ENCODE measurements at places on chromosomes 11 and 22.

- no peak for DNase-seq
These were observed 423.3 kb upstream of the CCDC90B start for GRCh38 chr11:83709434-83709833.

GRCh38 chr22:42283278-42284201 is 13.1 kb upstream of the TCF20 start:
- DNase-seq, result no peak

- no peak for DNase-seq
These were observed 8.9 kb upstream of the SAMM50 start for GRCh38 chr22:43946384-43946667.

- no peak for DNase-seq
These were observed 16.0 kb upstream of the MIF start for GRCh38 chr22:23878219-23878618.

GRCh38 chr11:64231546-64231945 is 1.2 kb downstream of the DNAJC4 start:
- no peak for DNase-seq

DNA sequence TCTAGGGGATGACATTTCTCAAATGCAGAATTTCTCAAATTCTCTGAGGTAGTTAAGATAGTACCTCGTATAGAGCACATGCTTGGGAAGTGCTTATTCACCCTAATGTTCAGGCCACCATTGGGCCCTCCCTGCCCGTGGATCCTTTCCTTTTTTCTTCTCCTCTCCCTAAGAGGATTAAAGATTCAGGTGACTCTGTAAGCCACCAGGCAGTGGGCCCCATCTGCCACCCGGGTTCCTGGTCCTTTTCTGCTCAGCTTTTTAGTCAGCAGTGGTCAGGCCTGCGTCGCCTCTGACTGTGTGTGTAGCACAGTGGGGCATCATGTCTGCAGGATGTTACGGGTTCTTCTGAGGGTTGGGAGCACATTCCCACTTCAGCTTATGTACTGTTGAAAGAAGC is 7.2 kb downstream of the CEP164 start:
- DNase-seq, result no peak

DNA sequence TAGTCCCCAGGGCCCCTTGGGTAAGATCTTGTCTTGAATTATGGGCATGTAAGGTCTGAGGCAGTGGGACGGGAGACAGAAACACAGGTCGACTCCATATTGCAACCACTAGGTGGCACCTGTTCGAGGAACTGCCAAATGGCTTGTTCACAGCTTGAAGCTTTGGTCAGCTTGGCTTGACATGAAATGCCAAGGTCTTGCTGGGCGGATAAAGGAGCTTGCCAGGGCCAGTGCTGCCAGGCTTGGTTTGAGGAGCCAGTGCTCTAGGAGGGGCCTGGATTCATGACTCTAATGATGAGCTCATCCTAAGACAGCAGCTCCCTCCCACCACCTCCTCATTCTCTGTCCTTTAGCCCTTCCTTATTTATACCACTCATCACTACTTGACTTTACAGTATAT is 11.9 kb upstream of the NRIP3 start:
- DNase-seq, result peak; percentile 73

DNA sequence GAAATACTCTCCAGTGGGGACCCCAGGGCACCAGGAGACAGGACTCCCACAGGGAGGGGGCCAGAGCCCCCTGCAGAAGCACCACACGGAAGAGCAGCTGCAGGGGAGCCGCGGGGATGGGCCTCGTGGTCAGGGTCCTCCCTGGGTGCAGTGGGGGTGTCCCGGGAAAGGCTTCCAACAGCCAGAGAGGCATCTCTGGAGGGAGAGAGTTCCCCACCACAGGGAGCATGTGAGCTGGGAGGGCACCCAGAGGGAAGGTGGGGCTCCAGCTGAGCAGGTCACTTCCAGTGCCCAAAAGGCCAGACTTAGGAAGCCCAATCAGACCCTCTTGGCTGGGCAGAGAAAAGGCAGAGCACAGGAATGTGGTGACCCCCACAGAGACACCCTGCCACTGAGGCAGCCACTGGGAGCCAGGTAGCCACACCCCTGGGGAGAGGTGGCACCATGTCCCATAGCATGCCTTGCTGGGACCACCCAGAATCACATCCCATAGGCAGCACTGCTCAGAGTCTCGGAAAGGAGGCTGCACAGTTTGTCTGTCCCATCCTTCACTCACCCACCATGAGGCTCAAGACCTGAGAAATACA is 49.9 kb upstream of the LMO1 start:
- DNase-seq, result no peak

DNA sequence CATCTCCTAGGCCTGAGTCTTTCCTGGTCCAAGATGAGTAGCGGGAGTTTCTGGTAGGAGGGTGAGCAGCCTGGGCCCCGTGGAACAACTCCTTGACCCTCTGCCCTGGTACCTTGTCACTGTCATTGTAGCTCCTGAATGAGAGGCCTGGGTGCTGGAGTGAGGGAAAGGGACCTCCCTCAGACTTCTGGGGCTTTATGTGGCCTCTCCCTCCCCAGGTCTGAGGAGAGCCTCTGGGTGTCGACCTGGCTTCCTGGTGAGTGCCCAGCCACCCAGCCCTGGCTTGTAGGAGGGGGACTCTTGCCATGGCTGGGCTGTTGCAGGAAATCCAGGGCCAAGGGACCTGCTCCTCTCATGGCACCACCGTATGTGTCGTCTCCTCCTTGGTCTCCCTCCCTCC is 3.9 kb downstream of the P2RY2 start:
- DNase-seq, result no peak

GRCh38 chr11:33533386-33534052 is 167.1 kb downstream of the C11orf91 start:
- peak; percentile 46 for DNase-seq

DNA sequence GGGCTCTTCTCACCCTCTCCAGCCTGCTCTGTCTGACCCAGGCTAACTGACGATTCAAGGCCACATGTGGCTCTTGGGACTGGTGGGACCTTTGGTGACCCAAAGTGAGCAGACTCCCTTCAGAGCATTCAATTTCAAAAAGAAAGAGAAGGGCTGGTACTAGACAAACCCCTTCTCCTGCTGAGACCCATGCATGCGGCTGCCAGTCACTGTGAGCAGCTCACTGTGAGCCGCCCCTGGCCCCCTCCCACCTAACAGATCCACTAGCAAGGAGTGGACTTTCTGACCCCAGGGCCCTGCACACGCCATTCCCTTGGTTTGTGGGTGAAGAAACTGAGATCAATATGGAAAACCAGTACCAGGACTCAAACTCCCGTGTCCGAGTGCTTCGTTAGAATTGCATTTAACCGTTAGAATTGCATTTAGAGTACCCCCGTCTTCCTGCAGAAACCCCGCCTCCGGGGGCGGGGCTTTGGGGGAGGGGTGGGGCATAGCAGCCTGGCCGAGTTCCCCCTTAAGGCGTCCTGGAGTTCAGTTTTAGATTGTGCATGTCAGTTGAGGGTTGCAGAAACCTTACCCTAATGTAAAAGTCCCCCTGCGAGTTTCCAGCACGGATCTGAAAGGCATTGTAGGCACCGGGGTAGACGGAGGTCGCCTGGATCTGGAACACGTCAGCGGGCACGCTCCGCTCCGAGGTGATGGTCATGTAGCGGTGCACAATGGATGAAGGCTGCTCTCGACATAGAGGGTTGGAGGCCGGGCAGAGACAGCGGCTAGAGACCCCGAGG is 5.1 kb downstream of the EFEMP2 start:
- DNase-seq, result no peak

DNA sequence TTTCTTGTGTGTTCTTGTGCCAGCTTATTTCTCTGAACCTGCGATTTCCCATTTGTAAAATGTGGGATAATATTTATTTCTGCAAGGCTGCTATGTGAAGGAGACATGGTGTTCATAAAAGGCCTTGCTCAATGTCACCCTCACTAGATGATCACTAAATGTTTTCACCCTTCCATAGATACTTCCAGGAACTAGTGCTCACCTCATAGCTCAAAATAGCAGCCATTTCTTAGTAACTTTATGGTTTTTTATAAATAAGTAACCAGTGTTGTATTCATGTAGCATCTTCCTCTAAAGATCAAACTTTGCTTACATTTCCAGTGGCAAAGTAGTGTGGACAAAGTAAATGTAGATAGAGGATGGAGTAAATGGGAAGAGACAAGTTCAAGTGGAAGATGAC is 23.8 kb downstream of the SYTL2 start:
- DNase-seq, result no peak

DNA sequence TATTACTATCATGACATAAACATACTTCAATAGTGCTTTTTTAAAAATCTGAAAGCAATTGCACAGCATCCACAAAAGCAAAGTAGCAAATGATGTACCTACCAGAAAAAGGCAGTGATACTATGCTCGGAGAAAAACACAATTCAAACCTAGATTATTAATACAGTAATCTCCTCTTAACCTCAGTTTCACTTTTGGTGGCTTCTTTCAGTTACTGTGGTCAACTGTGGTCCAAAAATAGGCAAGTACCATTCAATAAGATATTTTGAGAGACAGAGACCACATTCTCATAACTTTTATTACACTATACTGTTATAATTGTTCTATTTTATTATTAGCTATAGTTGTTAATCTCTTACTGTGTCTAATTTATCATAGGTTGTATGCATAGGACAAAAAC is 20.8 kb downstream of the KCNA4 start:
- DNase-seq, result no peak

GRCh38 chr11:773425-773824 is 3.9 kb downstream of the GATD1 start:
- DNase-seq, result no peak

- DNase-seq, result no peak
These were observed 69.1 kb downstream of the C11orf87 start for GRCh38 chr11:109490953-109491635.

Measured in HT1080 (cell line).